HFFc6 (cell line): ENCODE measurements at places on chromosomes 3 and 15. TPM values are rescaled to one million over a fixed set of nuclear protein-coding genes. Genes with fewer than 3 reads are reported as not detected.

DNA sequence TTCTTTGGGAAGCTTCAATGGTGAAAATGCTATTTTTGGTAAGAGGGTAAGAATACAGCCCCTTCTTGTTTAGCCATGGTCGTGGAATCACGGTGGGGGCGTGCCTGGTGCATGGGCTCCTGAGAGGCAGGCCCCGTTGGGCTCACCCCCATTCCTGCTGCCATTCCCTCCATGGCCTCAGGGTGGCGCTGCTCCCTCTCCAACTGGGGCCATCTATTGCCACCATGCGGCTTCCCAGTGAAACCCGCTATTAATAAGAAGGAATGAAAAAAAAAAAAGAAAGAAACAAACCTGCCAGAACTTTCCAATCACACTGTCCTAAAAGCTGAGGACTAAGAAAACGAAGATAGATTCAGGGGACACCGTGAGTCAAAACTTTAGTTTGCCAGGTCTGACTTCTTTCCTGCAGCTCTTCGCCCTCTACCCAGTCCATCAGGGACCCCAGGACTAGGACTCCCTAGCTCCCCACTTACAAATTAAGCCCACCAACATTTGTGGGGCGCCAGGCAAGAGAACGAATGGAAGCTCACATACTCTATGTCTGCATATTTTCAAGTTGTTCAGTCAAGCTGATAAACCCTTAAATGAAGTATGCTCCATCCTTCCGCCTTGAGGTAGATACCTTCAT is 30.6 kb upstream of the ABHD2 start:
- peaks cover 13% of the 10 kb centered on the region for H3K4me1 ChIP-seq
- no peaks in the 10 kb centered on the region for H3K36me3 ChIP-seq
- H3K27ac ChIP-seq, result no peak overlapping the region
- peaks cover 2% of the 10 kb centered on the region for H3K27me3 ChIP-seq
- peak; percentile 60 for DNase-seq

DNA sequence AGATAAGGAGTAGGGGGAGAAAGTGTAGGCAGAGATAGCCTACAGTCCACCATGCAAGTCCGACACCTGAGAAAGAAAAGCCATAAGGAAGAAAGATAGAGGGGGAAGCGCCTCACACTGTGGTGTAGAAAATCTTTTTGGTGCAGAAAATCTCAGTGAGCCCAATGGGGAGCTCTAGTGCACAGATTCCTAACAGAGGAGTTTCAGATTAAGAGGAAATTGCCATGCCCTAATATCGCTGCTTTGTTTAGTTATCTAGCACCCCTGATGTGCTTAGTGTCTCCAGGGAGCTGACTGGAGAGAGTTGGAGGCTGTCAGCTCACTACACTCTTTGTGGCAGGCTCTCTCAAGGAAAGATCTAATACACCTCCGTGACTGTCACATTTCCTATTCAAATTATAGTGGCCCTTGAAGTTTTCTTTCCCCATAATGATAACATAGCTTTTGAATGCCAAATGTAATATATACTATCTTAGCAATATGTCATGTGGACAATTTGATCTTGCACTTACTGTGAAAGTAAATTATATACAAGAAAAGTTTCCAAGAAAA is 33.7 kb downstream of the CGGBP1 start:
- no peaks in the 10 kb centered on the region for H3K36me3 ChIP-seq
- DNase-seq, result no peak
- no peak overlapping the region for H3K4me3 ChIP-seq

DNA sequence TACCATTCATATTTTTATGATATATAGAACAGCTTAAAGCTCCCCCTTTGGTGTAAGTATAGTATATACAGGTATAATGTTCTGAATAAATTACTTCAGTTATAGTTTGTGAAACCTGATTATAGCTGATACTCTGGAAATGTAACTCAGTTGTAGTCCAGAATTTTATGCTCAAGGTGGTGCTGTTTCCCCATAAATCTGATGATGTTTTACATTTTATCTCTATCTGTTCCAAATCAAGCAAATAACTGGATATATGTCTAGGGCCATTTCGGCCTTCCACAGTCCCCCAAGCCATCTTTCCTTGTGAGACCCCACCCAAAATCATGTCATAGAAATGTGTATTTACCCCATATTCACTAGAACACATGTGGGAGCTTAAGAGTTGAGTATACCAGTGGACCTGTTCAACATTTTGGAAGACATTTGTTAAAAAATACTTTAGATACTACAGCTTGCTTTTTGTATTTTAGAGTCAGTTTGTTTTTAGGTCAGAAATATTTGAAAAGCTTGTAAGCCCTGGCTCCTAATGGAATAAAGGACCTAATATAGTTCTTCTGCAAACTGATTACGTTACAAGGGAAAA is 107.1 kb downstream of the ATG7 start:
- peaks cover 19% of the 10 kb centered on the region for H3K4me1 ChIP-seq
- DNase-seq, result peak; percentile 52
- peaks cover 5% of the 10 kb centered on the region; the same call in 1 of the 2 replicates for H3K36me3 ChIP-seq
- H3K27me3 ChIP-seq, result no peaks in the 10 kb centered on the region; the same call in 1 of the 2 replicates
- H3K4me3 ChIP-seq, result no peak overlapping the region

Gene SELENOT
- 189 to 228 TPM (median 224 TPM) in 3 replicates for total RNA-seq
